ENCODE measurements at places on chromosomes 7 and 10.

DNA sequence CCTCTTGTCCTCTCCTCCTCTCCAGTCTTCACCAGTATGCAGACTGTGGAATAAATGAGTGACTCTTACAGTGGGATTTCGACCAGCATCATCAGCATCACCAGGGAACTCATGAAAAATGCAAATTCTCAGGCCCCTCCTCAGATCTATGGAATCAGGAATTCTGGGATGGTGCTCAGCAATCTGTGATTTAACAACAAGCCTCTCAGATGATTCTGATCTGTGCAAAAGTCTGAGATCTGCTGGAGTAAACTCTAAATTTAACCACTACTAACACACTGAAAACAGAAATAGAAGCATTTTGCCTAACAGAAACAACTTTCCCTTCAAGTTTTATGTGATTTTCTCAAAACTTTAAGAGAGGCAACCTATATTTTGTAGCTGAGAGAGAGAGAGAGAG is 124.8 kb upstream of the FAM3C start:
- DNase-seq, result no peak

DNA sequence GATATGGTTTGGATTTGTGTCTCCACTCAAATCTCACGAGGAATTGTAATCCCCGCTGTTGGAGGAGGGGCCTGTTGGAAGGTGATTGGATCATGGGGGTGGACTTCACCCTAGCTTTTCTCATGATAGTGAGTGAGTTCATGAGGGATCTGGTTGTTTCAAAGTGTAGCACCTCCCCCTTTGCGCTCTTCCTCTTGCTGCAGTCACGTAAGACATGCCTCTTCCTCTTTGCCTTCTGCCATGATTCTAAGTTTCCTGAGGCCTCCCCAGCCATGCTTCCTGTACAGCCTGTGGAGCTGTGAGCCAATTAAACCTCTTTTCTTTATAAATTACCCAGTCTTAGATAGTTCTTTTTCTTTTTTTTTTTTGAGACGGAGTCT is 17.1 kb downstream of the CDNF start:
- DNase-seq, result no peak

DNA sequence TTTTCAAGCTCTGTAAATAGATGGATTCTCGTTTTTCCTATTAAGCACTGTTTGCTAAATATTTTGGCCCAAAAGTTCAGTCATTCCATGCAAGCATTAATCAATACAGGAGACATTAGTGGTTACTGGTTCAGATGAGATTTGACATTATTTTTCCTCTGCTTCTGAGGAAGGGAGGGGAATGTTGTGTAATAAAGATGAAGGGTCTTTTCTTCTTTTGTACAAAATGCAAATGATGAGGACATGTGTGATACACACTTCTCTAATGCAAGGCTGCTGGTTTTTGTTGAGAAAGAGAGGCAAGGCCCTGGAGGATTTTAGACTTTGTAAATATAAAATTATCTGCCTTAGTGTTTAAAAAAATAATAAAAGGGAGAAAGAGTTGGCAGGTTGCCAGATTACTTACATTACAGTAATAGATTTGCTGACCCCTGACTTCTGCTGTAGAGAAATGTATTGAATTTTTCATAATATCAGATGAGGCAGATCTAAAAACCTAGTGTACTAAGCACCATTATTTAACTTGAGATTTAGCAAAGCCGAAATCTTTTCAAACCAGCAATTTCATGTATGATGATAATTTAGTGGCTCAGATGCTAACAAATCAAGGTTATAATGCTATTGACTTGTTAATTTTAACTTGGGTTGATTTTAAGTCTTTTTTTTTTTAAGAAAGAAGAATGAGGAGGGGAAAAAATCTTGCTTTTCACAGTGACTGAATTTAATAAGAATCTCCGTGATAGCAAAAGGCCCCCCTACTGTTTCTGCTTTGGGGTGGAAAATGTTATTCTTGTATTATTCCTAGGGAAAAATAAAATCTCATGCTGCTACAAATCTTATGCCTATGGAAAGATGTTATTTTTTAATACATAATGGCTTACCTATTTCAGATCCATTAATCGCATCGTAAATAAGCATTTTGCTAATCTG is 180.1 kb downstream of the ARID5B start:
- no peak for DNase-seq

DNA sequence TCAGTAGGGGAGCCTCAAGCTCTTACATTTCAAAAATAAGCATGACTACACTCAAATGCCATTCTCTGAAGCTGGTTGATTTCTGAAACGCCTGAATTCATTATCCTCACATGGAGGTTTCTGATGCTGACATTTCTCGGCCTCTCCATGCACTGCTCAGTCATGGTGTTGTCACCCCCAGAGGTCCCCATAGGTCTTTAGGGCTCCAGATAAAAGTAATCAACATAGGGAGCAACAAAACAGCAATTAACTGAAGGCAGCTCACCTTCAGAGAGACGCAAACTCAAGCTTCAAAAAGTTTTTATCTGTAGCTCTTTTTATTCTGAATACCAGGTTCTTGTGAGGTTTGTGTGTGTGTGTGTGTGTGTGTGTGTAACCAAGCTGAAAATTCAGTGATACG is 223.2 kb upstream of the LRRN3 start:
- no peak for DNase-seq

DNA sequence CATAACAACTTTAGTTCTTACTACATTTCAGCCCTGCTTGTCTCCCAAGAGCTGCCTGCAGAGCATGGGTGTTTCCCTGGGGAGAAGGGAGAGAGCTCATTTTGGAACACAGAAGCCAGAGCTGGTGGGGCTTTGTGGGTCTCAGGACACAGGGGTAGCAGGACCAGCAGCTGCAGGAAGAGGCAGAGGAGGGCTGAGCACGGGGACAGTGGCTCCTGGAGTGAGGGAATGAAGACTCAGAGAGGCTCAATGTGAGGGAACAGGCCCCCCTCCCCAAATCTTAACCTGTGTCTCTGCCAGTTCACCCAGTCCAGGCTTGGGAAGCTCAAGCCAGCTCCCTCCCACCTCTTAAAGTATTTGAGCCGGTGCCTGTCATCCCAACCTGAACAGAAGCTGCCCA is 50.0 kb downstream of the CHST3 start:
- DNase-seq, result no peak

GRCh38 chr10:113867904-113868303 is 13.4 kb downstream of the NHLRC2 start:
- DNase-seq, result no peak

GRCh38 chr7:16202303-16202702 is 219.0 kb downstream of the CRPPA start:
- no peak for DNase-seq

GRCh38 chr7:29292886-29293658 is 98.5 kb downstream of the CHN2 start:
- no peak for DNase-seq

DNA sequence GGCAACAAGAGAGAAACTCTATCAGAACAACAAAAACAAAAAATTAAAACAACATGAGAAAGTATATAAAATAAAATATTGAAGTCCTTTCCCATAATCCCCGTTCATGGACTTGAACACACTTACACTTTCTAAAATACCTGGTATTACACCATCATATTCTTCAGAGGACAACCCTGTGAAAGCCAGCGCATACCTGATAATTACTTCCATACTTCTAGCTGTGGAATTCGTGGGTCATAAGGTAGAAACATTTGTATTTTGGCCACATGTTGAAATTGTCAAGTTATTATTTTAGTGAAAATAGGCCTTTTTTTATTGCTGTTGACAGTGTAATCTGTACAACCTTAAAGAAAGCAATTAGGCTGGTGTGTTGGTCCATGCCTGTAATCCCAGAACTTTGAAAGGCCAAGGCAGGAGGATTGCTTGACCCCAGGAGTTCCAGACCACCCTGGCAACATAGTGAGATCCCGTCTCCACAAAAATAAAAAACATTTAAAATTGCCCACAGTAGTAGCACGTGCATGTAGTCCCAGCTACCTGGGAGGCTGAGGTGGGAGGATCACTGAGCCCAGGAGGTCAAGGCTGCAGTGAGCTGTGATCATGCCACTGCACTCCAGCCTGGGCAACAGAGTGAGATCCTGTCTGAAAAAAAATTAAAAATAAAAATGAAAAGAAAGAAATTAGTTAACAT is 5.1 kb upstream of the PCGF6 start:
- DNase-seq, result no peak

GRCh38 chr10:78459639-78460037 is 426.0 kb downstream of the RPS24 start:
- DNase-seq, result no peak

DNA sequence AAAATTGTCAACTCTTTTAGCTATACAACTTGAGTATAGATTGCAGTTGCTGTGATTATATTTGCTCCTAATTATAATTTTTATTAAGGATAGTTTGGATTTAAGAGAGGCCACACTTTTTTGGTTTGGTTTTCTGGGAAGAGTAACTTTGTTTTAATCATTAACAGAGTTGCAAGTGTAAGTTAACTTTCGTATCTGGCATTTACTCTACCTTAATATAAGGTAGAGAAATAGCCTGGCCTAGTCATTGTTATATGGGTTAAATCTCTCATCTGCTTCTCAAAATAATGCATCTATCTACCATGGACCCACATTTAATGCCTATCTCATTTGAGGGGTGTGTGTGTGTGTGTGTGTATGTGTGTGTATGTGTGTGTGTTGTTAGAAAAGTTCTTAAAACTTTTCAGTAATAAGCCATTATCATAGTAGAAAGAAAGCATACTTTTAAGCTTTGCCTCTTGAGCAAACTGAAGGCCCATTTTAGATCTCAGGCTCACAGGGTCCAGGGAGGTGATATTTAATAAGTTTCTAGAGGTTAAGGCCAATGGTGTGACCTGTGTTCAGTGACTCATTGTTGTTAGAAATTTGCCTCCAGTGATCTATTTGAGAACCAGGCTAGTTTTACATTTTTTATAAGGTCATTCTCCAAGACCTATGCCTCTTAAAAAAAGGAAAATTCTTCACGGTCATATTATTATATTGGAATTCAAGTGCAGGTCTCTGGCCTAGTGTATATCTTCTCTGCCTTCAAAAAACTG is 10.9 kb upstream of the TEX47 start:
- DNase-seq, result no peak

GRCh38 chr7:156123362-156123761 is 311.1 kb upstream of the SHH start:
- DNase-seq, result no peak

DNA sequence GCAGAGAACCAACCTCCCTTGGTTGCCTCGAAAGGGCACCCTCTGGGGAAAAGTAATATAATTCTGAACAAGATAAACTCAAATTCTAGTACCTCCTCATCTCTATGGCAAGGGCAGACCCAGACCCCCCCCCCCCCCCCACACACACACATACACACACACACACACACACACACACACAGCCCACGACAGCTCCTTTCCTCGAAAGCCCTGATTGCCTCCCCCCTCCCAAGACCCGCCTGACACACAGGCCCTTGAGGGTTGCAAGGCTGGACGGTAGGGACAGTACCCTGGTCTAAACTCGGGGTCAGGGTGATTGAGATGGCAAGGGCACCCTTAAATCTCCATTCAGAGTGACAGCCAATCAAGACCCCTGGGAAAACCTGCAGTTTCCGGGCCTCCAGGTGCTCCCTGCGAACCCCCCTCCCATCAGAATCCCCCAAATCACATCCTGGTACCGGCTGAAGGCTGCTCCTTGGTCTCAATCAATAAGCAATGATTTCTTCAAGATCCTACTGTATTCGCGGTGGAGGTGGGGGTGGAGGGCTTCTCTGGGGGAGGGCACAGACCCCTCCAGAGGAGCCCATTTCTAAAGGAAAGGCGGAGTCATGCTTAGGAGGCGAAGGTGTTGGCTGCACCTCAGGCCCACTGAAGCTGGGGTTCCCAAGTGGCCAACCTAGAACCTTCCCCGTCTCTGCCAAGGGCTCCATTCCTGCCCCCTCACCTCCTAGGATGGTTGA is 100.7 kb downstream of the HIP1 start:
- DNase-seq, result no peak

DNA sequence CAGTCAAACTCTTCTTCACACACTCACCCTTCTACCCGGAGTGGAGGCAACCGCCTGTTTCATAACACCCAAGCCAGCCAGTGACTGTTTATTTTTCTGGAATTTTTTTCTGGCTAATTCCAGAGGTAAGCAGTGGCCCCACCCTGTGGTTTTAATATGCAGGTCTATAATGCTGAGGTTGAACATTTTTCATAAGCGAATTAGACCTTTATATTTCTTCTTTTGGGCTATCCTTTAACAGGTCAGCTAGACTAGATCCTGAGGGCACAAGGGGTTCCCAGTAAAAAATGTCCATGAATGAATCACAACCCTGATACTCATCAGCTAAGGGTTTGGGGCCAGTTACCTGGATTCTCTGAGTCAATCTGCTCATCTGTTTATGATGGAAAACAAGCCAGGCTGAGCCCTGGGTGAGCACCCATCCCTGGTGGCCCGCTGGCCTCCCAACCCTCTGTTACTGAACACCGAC is 76.2 kb downstream of the GRB10 start:
- DNase-seq, result no peak

DNA sequence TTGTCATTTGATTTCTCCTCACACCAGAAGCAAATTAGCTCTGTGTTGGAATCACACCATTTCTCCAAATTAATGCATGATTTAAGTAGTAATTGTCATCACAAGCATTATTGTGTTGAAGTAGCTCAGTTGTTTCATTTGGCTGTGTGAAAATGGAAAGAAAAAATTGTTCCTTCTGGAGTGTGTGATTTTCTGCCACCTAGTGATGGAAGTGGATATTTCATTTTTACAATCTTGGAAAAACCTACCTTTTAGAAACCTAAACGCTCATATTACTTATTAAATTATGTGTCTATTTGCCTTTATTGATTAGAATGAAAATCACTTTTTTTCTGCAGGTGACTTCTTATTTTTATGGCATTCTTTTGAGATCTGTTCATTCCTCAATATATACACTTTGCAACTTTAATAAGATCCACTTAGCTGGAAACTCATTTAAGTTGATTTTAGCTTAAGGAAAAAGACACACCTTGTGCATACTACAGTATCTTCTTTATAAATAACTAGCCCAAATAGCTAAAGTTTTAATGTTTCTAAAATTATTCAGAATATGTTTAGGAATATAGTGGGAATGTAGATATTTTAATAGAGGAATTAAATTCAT is 50.0 kb downstream of the SRI start:
- DNase-seq, result no peak

DNA sequence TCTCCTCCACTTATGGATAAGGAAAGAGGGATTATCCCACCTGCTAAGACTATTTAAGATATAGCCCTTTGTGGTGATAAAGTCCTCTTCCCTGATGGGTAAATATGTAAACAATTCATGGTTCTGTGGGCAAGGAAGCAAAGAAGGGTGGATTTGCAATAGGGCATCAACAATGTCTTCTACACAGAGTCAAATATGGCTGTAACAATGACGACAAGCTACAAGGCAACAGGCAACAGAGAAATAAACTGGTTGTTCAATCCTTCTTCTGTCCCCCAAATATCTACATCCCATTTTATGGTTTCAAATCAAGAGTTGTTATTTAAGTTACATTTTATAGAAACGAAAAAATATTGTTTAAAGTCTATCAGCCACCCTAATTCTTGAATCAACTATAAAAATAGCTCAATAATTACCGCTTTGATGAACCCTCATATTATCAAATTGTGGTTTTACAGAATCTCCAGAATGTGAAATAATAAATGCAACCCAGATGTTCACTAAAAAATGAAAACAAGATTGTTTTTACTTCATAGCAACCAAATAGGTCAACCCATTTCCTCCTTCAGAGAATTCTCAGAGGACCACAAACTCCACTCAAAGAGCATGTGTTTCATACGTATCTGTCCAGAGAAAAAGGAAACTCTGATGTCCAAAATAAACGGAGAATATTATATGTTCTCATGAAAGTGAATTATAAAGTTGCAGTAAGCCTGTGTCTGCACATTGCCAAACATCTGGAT is 13.8 kb downstream of the CYTH3 start:
- DNase-seq, result no peak

- no peak for DNase-seq
Measured at GRCh38 chr7:27110186-27111031, 7.9 kb upstream of the HOXA2 start.
